ENCODE measurements at places on chromosomes 4 and X.
A peak's percentile ranks its signal among the peaks of the same experiment; 100 is the strongest.

DNA sequence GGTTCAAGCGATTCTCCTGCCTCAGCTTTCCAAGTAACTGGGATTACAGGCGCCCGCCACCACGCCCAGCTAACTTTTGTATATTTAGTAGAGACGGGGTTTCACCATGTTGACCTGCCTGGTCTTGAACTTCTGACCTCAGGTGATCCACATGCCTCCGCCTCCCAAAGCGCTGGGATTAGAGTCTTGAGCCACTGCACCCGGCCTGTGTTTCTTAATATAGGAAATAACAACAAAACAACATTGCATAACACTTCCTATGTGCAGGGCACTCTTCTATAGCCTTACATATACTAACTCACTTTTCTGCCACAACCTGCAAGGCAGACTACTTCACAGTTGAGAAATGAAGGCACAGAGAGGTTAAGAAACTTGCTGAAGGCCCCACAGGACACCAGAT lies 12.8 kb upstream of the TMEM131L start:
- no peak for DNase-seq

GRCh38 chrX:133590703-133591505 lies 175.6 kb upstream of the GPC4 start:
- no peak for DNase-seq

DNA sequence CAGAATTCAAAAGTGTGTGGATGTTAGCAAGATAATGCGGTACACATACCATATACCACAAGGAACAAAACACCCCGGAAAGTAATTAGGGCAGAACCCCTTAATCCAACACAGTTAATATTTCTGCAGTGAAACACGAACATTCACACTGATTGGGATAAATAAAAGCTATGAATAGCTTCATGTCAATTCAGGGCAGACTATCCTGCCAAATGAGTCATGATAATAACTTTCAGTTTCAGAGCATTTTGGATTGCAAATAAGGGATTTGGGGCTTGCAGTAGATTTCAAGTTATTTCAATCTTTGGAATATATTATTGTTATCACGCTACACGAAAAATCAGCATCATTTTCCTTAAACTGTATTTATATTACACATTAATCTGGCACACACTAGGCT lies 24.3 kb downstream of the IRF2 start:
- no peak for DNase-seq

- DNase-seq = no peak
Observed at GRCh38 chr4:178953447-178954120, 1511.3 kb upstream of the AGA start.

DNA sequence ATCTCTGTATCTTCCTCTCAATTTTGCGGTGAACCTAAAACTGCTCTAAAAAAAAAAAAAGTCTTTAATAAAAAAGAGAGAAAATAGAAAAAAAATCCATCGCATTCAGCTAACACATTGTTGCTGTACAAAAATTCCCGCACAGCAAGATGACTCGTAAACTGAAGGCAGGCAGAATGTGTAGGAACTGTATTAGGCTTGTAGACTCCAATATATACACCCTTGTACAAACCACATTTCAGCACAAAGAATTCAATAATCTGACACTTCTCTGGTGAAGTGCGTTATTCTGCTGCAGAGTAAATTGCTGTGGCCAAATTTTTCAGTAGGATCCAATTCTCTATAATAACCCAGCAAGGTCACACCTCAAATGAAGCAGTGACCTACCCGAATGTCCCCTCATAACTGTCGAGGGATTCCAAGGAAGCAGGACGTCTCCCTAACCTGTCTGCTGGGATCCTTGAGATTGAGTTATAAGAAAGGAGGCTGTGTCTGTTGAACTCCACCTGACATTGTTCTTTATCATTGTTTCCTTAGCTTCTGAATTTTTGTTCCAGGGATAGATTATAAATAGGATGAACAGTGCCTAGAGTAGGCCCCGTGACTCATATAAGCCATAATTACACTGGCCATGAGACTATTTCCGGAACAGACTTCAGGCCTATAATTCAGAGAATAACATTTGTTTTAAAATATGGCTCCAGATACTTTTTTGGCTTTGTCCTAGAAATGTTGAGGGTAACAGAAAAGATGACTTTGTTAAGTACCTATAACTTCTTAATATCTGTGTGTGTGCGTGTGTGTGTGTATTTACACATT lies 348.3 kb downstream of the PCDH7 start:
- no peak for DNase-seq

- DNase-seq = no peak
Observed at GRCh38 chr4:113548303-113548702, 213.2 kb downstream of the CAMK2D start.

- peak; percentile 36 for DNase-seq
Observed at GRCh38 chr4:160423879-160424451, 1321.1 kb downstream of the RAPGEF2 start.

DNA sequence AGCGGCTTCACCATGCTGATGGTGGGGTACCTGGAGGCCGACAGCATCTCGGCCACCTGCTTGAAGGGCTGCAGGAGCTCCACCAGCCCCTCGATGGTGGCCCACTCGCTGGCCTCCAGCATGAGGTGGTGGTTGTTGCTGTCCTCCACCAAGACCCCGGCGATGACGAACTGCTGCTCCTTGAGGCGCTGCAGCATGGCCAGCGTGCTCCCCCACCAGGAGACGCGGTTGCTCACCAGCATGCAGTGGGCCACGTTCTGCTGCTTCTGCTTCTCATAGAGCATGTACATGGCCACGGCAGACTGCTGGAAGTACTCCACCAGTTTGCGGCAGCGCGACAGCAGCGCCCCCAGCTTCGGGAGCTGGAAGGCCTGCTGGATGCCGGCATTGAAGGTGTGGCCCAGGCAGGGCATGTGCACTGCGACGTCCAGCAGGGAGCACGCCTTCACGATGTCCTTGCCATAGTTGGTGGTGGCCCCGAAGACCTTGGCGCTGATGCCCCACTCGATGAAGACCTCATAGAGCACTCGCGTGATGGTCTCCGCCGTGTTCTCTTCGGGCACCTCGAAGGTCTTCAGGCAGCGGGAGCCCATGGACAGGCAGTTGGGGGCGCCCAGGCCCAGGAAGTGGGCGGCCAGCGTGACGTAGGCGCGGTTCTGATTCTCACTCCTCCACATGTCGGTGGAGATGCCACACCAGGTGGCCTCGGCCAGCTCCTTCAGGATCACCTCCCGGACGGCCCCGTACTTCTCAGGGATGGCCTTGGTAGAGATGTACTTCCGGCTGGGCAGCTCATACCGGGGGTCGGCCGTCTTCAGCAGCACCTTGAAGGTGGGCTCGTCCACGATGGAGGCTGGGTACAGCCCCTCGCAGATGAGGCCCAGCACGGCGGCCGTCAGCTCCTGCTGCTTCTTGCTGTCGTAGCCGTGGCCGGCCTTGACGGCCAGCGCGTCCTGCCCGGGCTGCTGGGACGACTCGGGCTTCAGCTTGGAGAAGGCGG lies 11.0 kb downstream of the DHRSX start:
- no peak for DNase-seq

- DNase-seq = peak; percentile 46
Observed at GRCh38 chr4:34720571-34720970, 1523.7 kb downstream of the ARAP2 start.

GRCh38 chrX:127389900-127390299 lies 570.4 kb downstream of the PRR32 start:
- no peak for DNase-seq

DNA sequence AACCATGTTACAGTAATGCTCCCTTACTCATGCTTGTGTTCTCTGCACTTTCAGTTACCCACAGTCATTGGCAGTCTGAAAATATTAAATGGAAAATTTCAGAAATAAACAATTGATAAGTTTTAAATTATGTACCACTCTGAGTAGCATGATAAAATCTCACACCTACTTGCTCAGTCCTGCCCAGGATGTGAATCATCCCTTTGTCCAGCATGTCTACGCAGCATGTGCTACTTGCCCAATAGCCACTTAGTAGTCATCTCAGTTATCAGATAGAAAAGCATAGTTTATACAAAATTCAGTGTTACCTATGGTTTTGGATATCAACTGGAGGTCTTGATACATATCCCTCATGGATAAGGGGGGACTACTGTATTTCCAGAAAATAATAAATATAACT lies 577.1 kb downstream of the GALNTL6 start:
- DNase-seq = no peak

- DNase-seq = no peak
Observed at GRCh38 chrX:139815771-139816170, 107.8 kb upstream of the MCF2 start.

DNA sequence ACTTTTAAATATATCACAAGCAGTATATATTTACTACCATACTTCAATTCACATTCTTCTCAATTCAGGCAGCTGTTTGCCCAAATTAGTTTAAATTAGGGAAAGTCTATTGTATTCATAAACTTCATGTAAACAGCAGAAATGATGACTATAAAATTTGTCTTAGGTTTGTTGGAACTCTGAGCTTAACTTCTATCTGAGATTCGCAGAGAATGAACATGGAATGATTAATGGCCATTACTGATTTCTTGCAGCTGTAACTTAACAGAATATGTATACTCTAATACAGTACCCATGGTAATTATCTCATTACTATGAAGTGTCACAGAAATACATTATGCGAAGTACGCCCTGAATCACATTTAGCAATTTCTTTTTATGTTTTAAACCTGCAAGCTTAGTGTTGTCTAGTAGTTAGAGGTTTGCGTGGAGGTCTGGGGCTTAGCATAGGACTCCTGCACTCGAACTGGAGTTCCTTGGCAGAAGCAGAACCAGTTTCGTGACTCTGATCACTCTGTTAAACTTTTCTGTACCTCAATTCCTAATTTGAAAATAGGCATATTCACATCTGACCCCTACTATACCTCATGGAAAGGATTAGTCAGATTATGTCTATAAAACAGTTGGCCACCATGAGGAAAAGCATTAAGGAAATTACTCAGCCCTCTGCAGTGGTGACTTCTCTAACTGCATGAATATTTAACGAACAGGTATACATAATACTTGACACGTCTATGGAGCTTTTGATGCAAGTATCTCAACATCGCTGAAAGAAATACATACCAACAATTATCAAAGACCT lies 243.2 kb downstream of the MGST2 start:
- DNase-seq = no peak

DNA sequence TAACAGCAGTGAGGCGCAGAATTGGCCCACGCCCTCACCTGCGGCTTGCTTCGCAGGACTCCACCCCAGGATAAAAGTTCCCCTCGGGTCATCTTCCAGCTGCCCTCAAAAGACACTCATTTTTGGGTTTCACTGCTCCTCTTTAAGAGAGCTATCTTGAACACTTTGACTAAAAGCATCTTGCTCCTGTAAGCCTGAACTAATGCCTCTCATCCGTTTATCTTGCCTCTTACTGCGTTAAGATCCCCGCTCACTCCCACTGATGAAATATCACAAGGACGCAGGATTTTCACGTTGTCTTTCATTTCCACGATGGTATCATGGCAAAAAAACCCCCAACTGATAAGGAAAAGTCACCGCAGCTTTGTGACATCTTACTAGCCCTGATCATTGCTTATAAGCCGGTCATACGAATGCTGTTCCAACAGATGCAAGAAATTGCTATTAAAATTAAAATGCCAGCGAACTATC lies 591 bp upstream of the ACSL4 start:
- no peak for DNase-seq

DNA sequence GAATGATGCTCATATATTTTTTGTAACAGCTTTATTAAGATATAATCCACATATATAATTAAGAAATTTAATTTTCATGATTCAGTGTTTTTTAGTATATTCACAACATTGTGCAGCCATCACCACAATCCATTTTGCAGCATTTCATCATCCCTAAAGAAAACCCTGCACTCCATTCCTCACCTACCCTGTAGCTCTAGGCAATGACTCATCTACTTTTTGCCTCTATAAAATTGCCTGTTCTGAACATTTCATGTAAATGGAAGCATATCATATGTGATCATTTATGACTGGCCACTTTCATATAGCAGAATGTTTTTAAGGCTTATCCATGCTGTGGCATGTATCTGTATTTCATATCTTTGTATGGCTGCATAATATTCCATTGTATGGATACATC lies 339.9 kb downstream of the MAPK10 start:
- no peak for DNase-seq
